ENCODE measurements at places on chromosomes 12 and 14. TPM values are rescaled to one million over a fixed set of nuclear protein-coding genes. Genes with fewer than 3 reads are reported as not detected.

GRCh38 chr12:60752589-60752988 lies 1156.8 kb downstream of the SLC16A7 start:
- DNase-seq = no peak

- DNase-seq = no peak
Measured at GRCh38 chr12:75542942-75543341, 31.5 kb upstream of the KRR1 start.

DNA sequence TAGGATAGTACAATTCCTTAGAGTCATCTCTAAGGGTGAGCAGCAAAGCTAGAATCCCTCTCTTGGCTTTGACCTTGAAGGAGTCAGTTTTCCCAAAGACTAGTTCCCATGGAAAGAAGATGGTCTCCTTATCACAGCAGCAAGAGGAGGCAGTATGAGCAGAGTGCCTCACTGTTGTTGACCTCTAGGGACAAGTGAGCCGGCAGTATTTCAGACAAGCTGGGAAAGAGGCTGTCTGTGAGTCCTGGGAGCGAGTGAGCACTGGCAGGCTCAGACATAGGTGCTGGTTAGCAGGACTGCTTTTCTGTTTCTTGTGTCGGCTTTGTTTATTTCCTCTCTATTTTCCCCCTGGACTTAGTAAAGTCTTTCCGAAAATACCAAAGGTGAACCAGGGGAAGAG lies 60.7 kb downstream of the NTF3 start:
- no peak for DNase-seq

GRCh38 chr12:105523164-105524057 lies 192.9 kb downstream of the C12orf75 start:
- peak; percentile 70 for DNase-seq

GRCh38 chr12:63935361-63935760 lies 90.9 kb downstream of the SRGAP1 start:
- DNase-seq = no peak

DNA sequence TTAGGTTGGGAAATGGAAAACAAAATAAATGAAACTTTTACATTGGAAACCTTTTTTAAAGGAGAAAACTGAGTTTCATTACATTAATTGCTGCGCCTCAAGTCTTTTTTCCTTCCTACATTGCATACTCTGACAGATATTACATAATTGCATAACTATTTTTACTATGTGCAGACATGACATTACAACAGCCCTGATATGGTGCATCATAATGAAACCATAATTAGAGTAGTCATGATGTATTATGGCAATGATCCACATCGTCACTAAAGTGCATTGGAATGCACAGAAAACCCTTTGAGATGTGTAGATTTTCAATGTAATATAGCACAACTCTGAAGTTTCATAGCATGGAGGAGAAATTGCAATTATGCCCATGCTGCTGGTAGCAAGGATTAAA lies 217.8 kb upstream of the NPAS3 start:
- DNase-seq = no peak

GRCh38 chr14:85016496-85016895 lies 513.4 kb upstream of the FLRT2 start:
- no peak for DNase-seq

GRCh38 chr14:73418227-73418626 lies 40.1 kb downstream of the NUMB start:
- no peak for DNase-seq

DNA sequence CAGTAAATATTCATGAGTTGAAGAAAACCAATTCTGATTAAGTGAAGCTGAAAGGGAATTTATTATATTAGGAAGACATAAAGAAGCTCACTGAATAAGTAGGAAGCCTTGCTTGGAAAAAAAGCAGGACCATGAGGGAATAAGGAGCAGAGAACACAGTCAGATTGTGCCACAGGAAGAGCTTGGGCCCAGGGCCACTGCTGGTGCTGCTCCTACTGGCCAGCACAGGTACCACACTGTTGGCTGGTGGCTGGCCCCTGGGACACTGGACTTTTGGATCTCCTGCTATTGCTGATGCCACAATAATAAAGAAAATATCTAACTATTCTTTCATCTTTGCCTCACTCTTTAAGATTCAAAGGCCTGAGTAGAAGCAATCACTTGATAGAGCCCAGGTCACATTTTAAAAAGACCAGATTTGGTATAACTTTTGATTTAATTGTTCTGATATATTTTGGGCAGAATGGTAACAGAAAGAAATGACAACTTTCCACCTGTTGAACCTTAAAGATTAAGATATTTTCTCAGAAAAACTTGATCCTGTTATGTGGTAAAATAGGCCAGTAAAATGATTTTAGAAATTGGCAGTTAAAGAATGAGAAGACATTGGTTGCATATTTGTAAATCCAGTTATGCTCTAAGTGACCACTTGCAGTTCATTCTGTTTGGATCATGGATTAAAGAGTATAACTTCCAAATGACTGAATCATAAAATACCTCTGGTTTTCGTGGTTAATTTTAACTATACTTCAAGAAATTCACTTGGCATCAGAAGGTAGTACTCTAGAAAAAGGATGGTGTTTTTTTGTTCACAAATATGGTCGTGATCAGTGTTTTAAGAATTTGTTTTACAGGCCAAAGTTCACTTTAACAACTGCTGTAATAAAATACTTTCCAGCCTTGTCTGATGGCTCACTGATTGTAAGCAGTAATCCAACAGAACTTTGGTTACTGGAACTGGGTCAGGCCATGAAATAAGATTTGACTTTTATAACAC lies 68.3 kb downstream of the DERA start:
- no peak for DNase-seq

The FBXO34 gene
- 52.0 TPM for total RNA-seq

The RASSF8 gene
- total RNA-seq = 23.0 TPM

DNA sequence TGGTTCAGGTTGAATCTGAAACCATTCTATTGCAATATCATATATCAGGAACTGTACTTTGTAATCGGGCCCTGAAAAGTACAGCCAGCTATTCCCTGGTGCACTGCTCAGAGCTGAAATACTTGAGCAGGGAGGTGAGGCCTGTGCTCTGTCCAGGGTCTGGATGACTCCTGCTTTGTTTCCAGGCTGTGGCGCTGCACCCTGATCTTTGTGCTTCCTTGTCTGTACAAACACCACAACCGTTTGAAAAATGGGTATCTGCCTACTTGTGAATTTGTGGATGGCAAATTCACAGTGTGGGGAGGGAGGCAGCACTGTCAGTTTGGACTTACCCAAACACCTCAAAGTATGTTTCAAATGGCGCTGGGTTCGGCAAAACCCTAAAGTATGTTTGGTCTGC lies 155.4 kb upstream of the FAR2 start:
- DNase-seq = no peak

- no peak for DNase-seq
Measured at GRCh38 chr12:94812345-94812744, 162.0 kb upstream of the TMCC3 start.

The ABCC9 gene
- 22.1 TPM for total RNA-seq

GRCh38 chr12:79512068-79512467 lies 178.7 kb downstream of the PAWR start:
- no peak for DNase-seq

GRCh38 chr12:26524862-26525465 lies 308.0 kb downstream of the ITPR2 start:
- DNase-seq = no peak

DNA sequence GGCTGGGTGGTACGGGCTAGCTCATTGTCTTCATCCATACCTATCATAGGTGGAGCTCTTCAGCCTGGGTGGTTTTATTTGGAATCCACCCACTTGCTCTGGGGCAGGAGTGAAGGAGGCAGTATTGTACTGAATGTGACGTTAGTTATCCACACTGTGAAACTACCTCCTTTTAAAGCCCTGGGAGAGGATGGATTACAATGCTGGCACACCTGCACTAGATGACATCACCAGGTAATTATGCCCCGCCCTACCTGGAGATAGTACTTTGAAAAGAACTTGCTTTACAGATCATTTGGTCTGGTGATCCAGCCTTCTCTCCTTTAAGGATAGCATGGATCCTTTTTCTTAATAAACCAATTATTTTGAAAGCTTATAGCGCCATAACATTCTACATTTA lies 78.0 kb downstream of the B4GALNT3 start:
- DNase-seq = no peak

- no peak for DNase-seq
Measured at GRCh38 chr12:45713078-45713477, 16.4 kb upstream of the ARID2 start.

DNA sequence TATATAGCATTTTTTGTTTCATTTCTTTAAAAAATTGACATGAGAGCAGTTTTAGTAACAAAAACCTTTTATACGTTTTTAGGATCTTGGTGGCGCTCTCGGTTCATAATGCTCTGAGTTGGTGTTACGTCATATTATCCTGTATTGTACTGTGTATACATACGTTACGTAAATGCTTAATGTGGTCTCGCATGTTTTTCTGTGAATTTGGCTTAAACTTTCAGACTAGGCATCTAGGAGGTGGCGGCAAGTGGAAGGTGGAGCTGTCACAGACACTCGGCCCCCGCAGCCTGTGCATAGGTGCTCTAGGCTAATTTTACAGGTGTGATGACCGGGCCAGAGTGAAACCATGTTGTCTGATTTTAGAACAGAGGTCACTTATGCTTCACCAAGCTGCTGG lies 60.0 kb downstream of the PPP2R5C start:
- DNase-seq = no peak

The IGFBP6 gene
- 133 TPM for total RNA-seq

DNA sequence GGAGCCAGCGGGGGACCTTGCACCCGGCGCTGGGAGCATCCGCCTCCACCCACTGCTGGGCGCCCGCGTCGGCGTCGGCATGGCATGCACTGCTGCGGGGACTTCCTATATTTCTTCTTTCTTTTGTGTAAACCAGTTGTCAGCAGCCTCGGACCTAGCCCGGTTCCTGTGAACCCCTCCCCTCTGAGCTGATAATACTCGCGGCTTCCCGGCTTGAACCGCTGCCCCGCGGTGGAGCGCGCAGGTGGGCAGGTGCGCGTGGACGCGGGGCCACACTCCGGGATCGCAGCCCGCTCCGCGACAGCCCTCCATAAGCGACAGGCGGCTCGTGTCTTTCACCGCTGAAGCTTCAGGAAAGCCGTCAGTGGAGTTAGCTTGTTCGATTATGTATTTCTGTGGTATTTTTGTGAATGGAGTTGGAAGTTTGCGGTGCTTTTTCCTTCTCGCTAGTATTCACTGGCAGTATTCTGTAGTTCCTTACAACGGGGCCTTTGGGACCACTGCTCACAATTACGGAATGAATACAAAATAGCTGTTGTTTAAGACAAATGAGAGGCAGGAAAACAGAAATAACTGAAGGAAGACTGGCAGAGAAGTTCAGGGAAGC lies 870 bp downstream of the BMAL2 start:
- no peak for DNase-seq

GRCh38 chr14:29016050-29016900 lies 249.7 kb downstream of the FOXG1 start:
- DNase-seq = no peak

DNA sequence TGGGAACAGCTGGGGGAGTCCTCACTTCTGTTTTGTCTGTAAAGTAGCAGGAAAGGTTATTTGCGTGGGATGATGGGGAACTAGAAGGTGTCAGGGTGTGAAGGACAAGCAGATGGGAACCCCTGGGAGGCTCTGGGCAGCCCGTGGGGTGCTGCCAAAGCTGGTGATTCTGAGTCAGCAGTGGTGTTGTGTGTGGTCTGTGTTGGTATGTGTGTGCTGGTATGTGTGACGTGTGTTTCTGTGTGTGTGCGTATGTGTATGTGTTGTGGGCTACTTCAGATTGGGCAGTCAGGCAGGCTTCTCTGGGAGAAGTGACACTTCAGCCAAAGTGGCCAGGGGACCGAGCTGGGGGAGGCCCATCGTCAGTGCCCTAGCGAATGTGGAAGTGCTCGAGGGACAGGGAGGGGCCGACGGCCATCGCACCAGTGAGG lies 15.3 kb upstream of the BDKRB2 start:
- DNase-seq = no peak

- DNase-seq = no peak
Measured at GRCh38 chr14:62854951-62855350, 190.3 kb downstream of the KCNH5 start.

DNA sequence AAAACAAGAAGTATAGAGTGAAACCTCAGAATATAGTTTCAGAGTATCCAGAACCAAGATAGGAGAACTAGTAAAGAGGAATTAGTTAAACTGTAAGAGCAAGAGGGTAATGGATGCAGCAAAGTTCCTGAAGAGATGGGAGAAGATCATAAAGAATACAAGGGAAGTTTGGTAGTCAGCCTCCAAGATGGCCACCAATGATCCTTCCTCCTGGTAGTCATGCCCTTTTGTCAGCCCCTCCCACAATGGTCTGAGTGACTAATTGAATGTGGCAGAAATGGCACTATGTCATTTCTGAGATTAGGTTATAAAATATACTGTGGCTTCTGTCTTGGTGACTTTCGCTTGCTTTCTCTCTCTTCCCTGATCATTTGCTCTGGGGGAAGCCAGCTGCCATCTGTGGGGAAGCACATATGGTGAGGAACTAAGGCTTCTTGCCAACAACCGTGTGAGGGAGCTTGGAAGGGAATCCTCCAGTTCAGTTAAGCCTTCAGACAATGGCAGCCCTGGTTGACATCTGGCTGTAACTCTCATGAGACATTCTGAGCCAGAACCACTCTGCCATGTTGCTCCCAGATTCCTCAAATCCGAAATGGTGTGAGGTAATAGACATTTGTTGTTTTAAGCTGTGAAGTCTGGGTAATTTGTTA lies 55.3 kb upstream of the AMN1 start:
- no peak for DNase-seq

GRCh38 chr12:132641811-132642650 lies 23.5 kb downstream of the P2RX2 start:
- no peak for DNase-seq

The FOXN4 gene
- total RNA-seq = not detected

The GYS2 gene
- 0.16 TPM for total RNA-seq

GRCh38 chr14:32150392-32150791 lies 51.5 kb upstream of the RNU6-7 start:
- no peak for DNase-seq

GRCh38 chr14:49549881-49550280 lies 36.3 kb downstream of the RPS29 start:
- DNase-seq = no peak

DNA sequence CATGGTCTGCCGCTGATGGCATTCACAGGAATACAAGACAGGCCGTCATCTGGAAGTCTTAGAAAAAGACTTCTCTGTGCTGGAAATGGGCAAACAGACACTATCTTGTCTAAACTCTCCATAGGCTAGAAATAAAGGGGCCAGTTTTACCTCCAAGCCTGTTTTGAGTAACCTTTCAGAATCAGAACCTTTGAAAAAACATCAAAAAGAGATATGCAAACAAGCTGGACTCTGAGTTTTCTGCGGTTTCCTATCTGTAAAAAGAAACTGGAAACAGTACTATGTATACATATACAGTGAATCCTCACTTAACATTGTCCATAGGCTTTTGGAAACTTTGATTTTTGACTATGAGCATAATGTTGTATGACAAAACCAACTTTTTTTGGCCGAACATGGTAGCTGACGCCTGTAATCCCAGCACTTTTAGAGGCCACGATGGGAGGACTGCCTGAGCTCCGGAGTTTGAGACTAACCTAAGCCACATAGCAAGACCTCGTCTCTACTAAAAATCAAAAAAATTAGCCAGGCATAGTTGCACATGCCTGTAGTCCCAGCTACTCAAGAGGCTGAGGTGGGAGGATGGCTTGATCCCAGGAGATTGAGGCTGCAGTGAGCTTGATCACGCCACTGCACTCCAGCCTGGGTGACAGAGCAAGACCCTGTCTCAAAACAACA lies 92.9 kb upstream of the MAX start:
- no peak for DNase-seq

GRCh38 chr12:21248679-21249078 lies 86.0 kb downstream of the SLCO1A2 start:
- no peak for DNase-seq

- DNase-seq = no peak
Measured at GRCh38 chr12:120920178-120920577, 16.0 kb upstream of the SPPL3 start.
